ENCODE measurements at places on chromosomes 7 and 10.

DNA sequence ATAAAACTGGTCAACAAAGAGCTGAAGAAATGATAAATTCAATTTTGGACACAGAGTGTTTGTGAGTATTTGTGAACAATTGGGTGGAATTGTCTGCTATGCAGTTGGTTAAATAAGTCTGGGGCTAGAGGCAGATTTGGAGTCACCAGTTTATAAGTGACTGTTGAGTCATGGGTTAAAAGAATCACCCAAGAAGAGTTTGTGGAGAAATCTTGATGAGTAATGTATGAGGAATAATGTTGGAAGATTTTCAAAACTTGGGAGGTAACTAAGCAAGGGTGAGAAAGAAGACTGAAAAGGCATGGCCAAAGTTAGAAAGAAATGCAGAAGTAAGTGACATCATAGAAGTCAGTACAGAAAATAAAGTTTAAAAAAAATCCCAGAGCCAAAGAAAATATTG is 750.7 kb downstream of the MAGI2 start:
- DNase-seq, result no peak

DNA sequence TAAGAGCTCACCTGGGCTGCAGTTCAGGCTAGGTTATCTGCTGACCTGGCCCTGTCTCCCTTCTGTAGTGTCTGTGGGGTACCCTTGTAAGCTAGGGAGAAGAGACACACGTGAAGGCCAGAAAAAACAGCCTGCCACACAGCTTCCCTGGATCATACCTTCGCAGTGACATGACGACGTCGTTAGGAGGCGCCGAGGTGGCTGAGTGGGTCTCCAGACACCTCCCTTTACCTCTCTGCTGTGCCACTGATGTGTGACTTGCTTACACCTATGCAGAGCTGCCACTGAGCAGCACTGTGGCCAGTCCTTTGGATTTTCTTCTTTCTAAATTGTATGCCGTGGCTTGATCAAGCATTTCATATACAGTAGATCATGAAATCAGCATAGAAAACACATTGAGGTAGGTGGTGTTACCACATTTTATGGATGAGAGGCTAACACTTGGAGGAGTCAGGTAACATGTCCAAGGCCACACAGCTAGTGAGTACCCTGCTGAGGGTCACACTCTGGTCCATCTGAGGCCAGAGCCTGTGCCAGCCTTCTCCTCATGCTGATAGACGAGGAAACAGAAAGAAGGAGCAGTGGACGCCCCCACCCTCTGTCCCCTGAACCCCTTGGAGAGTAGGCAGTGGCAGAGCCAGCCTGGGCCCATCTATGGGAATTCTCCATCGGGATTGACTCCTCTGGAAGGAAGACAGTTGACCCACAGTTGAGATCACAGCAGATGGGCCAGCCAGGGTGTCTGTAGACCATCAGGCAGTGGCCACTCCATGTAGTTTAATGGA is 23.1 kb downstream of the HTRA1 start:
- DNase-seq, result no peak

DNA sequence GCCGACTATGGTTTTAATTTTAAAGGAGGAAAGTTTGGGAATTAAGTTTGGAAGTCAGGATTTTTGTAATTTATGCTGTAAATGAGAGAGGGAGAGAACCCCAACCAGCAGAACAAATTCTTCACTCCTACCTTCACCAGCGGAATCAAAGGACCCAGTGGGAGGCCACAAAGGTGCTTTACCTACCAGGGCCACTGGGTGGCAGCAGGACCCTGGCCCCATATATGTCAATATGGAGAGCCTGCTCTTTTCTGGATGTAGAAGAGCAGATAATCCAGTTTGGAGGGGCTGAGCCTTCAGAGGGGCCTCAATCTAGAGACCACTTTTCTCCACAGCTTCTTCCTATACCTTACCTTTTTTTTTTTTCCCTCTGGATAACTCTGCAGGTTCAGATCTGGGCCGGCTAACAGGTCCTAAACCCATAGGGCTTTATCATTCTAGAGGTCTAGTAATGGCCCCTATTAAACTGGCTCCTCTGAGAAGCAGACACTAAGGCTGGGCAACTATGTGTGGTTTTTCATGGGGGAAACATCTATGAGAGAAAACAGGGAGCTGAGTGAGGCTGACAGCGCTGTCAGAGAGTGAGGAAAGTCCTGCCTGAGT is 8.5 kb upstream of the SCD start:
- DNase-seq, result peak; percentile 53

DNA sequence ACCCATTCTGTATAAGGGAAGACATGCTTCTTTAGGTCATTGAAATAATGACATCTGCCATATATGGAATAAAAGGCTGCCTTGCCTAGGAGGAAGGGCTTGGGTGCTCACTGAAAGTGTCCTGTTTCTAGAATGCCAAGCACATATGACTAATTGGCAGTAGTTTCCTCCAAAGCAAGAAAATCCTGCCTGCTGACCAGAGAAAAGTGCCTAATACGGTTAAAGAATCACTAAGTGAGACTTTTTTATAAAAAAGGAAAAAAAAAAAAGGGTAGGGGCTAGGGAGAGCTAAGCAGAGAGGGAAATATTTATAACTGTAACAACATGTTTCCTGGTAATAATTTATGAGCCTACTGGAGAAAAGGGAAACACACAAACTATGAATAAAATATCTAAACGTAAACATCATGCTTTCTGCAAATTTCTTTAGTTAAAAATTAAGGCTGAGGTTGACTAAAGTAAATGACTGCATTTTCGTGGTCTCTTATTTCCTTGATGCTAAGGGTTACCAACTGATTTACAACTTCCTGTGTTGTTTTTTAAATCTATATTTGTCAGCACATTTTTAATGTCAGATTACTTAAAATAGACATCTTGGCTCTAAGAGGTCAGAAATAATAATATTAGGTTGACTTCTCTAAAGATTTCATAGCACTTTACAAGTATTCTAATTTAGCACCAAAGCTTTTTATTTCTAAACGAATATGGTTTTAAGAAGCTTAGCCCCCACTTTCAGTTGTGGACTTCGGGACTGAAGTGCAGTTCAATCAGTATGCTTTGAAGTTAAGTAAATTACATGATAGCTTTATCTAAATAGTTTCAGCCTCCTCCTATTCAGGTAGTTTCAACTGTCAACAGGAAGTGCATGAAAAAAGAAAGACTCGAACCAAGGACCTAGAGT is 89.6 kb downstream of the CABCOCO1 start:
- DNase-seq, result no peak

GRCh38 chr10:1120306-1120705 is 64.1 kb downstream of the WDR37 start:
- no peak for DNase-seq

DNA sequence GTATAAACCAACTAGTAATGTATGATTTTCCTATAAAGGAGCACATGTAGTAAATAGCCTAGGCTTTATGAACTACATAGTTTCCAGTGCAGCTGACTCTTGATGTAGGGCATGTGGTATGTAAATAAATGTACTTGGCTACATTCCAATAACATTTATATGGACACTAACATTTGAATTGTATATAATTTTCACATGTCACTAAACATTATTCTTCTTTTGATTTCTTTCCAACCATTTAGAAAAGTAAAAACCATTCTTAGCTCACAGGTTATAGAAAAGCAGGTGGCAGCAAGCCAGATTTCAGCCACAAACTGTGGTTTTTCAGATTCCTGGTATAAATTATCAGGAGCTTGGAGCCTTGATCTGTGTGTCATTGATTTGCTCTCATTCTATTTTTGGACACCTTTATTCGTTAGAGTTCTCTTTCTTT is 1182.0 kb downstream of the CNTNAP2 start:
- DNase-seq, result no peak

DNA sequence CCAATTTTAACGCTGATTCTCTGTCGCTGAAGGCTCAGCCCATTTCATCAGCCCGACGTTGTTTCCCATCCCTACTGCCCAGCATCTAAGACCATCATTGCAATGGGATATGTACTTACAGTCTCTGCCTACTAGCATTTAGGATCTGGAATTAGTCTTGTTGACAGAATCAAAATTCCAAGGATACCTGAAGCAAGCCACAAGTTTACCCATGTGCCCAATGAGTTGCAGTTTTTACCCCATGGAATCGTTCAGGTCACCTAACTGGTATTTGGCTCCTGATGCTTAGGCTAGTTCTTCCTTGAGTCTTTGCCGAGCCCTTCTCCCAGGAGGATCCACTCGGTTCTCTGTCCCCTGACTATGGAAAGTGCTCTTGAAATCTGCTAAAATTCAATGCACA is 276.8 kb downstream of the DNAJB9 start:
- DNase-seq, result no peak

DNA sequence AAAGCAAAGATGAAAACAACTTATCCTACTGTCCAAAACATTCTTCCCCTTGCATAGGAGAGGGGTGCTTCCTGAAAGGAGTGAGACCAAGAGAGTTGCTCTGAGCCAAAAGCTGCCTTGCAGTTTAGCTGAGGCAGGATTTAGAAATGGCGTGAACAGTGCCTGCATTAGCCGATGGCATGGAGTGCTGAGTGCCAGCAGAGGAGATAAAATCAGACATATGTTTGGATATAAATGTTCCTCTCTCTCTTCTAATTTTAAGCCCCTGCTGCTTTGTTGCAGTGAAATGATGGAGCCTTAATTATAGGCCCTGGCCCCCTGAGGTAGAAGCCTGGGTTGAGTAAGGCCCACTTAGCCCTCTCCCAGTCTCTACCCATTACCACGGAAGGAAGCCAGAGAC is 7.1 kb downstream of the LRRC4 start:
- DNase-seq, result no peak

- no peak for DNase-seq
Measured at GRCh38 chr10:47278152-47278473, 21.9 kb upstream of the GDF10 start.

GRCh38 chr10:81576336-81576735 is 298.7 kb upstream of the NRG3 start:
- no peak for DNase-seq

- DNase-seq, result no peak
Measured at GRCh38 chr7:24501443-24502134, 71.7 kb upstream of the PALS2 start.

- no peak for DNase-seq
Measured at GRCh38 chr10:68082872-68083271, 7.8 kb upstream of the HERC4 start.

DNA sequence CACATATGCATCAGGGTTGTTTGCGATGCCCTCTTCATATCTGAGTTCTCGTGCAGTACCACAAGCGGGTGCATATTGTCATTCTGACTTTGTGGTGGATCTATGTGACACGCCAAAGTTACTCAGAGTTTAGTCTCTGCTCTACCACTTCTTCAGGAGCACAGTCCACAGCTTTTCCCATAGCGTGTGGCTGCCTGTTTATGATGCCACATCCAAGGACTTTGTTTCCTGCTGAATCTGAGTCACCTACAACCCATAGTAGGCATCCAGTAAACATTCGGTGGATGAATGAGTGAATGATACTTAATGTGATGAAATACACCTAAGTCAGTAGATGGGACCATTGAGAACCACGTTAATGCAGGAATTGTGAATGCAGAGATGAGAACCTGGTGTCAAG is 15.0 kb downstream of the ADRA2A start:
- DNase-seq, result no peak

DNA sequence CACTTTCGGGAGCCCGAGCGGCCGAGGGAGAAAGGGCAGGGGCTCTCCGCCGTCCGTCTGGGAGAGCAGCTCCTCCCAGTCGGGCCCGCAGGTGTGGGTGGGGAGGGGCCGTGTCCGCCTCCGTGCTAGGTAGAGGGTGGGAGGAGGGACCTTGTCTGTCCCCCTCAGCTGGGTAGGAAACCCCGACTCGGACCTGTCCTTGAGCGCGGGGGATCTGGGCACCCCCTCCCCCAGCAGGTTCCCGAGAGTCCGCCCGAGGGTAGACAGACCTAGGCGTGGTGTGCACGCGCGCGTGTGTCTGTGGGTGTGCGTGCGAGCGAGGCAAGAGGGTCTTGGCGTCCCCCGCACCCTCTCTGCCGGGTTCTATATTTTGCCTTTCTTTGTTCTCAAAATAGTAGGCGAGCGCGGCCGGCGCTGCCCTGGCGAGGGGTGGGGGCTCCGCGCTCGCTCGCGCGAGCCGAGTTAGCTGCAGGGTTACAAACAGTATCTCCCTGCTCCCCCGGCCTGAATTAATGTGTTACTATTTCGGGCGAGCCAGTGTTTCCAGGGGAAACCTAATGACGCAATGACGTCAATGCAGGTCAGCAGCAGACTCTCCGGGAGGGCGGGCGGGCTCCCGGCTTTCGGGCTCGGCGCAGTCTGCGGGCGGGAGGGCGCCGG is 73.9 kb upstream of the LEP start:
- no peak for DNase-seq

GRCh38 chr7:87154569-87154968 is 2.3 kb downstream of the DMTF1 start:
- DNase-seq, result no peak

- no peak for DNase-seq
Measured at GRCh38 chr7:16801111-16801542, 3.7 kb downstream of the AGR2 start.

DNA sequence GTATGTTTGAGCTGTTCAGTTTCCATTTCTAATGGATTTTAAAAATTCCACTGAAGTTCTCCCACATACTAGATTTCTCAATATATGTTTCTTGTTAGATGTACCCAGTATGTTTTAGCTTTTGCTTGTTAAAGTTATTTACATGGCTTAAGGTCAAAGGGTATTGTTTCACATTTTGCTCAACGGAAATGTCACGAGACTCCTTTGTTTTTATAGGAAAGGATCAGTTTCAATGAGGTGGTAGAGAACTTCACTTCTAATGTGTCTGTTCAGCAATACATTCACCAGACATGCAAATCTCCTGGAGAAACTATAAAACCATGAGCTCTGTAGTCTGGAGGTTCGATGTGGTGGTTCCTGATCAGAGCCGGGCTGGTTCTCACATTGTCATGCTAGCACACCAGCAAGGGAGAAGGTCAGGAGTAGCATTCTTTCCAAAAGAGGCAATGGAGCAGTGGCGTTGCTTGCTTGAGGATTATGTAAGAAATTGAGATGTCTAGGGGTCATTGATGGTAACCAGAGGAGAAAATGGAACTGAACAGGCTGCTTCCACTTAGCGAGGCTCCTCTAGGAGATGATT is 114.0 kb downstream of the RAB18 start:
- no peak for DNase-seq

GRCh38 chr10:35223016-35223415 is 96.4 kb downstream of the CREM start:
- DNase-seq, result no peak

- no peak for DNase-seq
Measured at GRCh38 chr10:96400465-96400864, 41.7 kb upstream of the OPALIN start.

GRCh38 chr10:52353960-52354394 is 39.9 kb downstream of the DKK1 start:
- no peak for DNase-seq

GRCh38 chr10:7529638-7530037 is 118.8 kb upstream of the SFMBT2 start:
- DNase-seq, result no peak

DNA sequence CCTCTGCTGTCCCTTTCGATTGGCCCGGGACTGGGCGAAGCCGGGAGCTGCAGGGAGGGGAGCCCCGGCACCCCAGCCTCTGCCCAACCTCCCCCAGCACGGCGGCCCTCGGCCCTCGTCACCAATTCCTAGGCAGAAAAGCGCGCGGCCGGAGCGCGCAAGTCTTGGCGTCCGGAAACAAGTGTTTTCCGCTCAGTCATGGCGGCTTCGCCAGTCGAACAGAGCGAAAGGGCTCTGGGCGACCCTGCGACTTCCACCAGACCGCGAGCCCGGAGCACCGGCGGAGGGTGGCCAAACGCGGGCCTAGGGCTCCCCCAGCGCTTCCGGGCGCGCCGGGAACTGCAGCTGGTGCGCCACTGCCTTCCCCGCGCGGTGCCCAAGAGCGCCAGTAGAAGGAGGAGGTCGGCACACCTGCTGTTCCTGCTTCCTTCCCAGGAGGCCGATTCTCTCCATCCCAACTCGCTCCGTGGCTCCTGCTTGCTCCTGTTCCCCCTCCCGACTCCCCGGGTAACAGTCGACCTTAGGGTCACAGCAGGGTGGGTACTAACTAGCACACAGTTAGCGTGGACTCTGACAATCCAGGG is 729.9 kb downstream of the ZWINT start:
- DNase-seq, result no peak
